Astrocyte of the cerebellum (primary cell): ENCODE measurements at places on chromosomes 1 and 21.

GRCh38 chr1:48216941-48217340 lies 5.6 kb upstream of the SLC5A9 start:
- no peak for DNase-seq

- DNase-seq = peak; percentile 92
Observed at GRCh38 chr1:218496561-218496960, 151.4 kb downstream of the TGFB2 start.

DNA sequence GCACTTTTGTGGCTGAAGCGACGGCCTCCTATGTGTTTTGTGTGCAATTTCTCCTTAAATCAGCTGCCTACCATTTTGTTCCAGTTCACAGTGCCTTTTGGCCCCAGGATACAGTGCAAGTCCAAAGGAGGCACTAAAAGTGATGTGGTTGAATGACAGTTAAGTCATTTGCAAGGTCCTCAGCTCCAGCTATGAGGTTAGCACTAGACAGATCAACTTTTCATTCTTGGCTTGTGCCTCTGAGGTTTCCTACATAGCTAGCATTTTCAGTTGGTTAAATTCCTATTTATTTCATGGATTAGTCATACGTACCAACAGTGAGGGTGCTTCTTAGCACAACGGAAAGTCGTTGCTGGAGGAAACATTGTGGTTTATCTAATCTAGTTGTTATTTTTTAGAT lies 59.3 kb upstream of the NTPCR start:
- DNase-seq = peak; percentile 94

DNA sequence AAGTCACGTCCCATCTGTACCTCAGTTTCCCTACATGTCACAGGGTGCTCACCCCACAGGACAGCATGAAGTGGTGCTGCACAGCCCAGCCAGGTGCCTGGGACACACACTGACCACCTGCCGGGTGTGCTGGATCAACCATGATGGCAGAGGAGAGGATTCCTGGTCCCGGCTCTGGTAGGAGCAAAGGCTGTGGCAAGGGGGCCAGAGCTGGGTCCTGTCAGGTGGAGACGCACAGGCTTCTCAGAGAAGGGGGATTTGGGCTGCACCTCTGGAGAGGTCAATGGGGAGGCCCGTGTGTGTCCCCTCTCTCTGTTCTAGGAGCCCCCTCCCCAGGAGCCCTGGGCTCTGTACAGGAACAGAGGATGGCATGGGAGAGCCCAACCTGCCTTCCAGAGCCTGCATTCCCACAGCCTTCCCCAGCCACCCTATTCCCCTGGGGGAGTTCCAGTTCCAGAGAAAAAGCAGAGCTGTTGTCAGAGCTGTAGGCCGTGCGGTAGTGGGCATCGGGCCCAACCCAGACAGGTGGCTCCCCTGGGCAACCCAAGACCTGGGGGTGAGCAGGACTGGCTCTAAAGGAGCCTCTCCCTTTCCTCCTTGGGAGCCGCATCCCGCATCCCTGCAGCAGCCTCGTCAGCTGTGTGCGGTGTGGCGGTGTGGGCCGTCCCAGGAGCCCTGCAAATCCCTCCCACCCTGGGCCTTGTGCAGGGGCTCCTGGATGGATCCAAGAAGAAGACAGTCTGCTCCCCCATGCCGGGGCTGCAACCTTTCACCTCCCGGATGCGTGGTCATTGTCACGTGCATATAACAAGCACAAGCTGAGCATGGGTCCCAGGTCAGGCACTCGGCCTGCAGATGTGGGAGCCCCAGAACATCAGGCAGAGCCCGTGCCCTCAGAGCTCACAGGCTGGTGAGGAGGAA lies 2.9 kb upstream of the TFF3 start:
- no peak for DNase-seq

DNA sequence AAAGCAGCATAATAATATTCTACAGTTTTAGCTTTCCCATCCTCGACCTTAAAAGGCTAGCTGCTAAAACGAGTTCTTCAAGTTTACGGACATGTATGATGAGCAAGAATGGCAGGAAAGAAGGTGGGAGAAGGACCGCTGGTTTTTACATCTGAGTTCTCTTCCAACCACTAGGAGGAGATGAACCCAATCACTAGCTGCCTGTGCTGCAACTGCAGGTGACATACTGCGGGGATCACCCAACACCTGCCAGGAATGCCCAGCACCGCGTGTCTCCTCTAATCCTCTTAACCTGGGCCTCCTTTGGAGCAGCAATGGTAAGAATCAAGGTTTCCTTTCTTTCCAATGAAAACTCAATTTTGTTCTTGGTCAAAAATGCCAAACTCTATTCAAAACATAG lies 23.5 kb downstream of the TOR3A start:
- DNase-seq = no peak

- no peak for DNase-seq
Observed at GRCh38 chr1:30900486-30900885, 8.1 kb downstream of the SDC3 start.

DNA sequence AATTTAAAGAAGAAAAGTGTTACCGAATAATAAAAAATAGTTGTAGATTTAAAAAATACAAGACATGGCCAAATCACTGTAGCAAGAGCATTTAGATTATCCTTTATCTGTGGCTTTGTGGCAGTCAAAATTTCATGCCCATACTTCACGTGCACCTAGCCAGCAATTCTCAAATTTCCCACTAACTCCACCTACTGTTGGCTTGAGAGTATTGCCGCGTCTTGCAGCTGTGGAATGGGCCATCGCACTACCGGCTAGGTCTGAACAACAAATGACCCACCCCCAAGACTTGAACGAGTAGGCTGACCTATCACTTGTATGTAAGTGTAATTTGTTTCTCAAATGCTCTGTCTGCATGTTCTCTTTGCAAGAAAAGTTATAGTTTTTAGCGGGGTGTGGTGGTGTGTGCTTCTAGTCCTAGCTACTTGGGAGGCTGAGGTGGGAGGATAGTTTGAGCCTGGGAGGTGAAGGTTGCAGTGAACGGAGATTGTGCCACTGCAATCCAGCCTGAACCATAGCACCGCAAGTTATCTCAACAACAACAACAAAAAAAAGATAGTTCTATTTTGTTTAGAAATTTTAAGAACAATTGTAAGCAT lies 4.1 kb downstream of the KRTAP13-4 start:
- peak; percentile 4 for DNase-seq

DNA sequence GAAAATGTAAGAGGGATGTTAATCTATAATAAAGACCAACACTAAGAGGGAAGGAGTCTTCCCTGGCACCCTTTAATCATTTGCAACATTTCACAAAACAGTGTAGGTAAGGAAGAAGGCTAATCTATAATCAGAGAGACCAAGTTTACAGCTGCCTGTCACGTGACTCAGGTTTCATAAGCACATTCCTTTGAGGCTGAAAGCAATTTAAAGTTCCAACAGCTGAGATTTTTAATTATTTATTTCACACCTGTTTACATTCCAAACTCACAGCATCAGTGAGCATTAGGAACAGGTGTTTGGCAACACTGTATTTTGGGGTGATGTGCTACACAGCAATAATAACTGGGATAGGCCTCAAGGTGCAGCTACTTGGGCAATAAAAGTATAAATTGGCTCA lies 75.7 kb upstream of the PGBD5 start:
- no peak for DNase-seq

GRCh38 chr1:235495551-235495950 lies 8.7 kb downstream of the B3GALNT2 start:
- no peak for DNase-seq

- DNase-seq = no peak
Observed at GRCh38 chr1:36251794-36252481, 27.7 kb downstream of the THRAP3 start.

GRCh38 chr21:35818597-35818996 lies 241.7 kb downstream of the SETD4 start:
- no peak for DNase-seq

GRCh38 chr21:42980312-42981213 lies 6.2 kb downstream of the PKNOX1 start:
- no peak for DNase-seq

- DNase-seq = no peak
Observed at GRCh38 chr1:11434501-11434900, 44.5 kb upstream of the DISP3 start.

DNA sequence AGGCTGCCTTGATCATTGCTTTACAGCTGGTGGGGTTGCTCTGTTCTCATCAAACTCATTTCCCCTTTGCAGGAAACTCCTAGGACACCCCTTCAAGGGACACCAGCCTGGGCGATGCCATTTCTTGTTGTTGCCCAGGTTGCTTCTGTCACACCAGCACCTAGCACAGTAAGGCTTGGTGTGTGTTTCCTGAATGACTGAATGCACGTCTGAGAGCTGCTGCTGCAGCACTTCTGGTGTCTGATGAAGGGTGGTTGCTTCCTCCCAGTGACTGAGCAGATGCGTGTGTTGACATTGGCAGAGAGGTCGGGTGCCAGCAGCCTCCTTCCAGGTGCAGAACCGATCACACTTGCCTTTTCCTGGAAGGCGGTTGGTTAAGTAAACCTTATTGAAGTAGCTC lies 477.4 kb downstream of the CAMTA1 start:
- no peak for DNase-seq

GRCh38 chr1:28642056-28642846 lies 616 bp downstream of the TAF12 start:
- DNase-seq = no peak

GRCh38 chr1:48079096-48079495 lies 81.9 kb upstream of the TRABD2B start:
- DNase-seq = no peak

DNA sequence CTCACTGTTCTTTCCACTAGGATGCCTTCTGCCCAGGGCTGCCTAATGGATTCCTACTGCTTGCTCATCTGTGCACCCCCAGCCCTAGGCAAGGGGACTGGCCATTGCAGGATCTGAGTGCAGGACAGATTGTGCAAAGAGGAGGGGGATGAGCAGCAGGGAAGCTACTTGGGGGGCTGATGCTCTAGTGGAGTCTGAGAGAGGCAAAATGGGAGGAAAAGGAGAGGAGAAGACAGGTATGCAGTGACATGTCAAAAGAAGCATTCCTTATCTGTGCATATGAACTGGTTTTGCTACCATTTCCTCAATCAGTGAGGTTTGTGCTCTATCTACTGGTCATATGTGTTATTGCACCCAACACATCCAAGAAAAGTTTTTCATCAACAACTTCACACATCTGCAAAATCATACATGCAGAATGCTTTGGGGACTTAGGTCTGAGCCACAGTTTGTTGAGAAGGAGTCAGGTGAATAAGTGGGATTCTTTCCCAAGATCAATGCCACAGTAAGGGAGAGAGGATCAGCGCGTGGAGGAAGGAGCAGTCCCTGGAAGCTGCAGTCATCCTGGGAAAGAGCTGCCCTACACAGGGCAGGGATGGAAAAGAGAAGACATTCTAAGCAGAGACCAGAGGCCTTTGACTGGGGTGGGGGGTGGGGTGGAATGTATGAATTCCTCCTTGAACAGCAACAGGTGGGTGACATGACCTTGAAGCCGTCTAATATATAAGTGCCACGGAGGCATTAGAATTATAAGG lies 14.4 kb downstream of the SLC5A9 start:
- peak; percentile 11 for DNase-seq

GRCh38 chr1:47405697-47406096 lies 10.4 kb upstream of the FOXE3 start:
- DNase-seq = no peak

- DNase-seq = no peak
Observed at GRCh38 chr21:35096959-35097358, 47.9 kb upstream of the RUNX1 start.

DNA sequence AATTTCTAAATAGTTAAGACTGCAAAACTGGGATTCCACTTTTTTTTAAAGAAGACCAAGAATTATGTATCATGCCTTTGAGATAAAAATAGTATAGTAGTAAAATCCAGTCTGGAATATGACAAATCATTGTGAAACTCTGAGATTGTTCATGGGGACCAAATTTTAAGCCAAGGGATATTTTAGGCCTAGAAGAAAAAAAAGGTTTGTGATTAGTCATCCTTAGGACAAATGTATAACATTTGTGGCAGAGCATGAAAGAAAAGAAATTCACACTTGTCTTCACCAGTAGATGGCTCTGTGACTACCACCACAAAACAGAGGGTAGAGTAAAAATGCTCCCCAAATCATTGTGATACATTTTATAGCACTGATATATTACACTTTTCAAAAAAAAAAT lies 226.1 kb downstream of the KCTD3 start:
- DNase-seq = peak; percentile 6

DNA sequence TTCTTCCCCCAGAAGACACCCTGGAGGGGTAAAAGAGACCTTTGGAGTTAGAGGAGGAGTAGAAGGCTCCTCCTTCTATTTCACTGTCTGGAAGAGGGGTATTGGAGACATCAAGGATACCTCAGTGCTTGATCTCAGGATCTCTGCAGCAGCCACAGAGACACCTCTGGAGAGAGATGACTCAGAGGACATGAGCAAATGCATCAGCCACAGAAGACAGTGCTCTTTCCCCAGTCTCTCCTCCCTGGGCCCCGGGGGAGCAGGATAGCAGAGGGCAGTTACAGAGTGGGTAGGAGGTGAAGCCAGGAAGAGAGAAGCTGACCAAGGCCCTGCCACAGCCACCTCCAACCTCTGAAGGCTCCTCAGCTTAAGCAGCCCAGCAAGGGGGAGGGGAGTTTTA lies 15.3 kb upstream of the TEDDM1 start:
- DNase-seq = no peak

DNA sequence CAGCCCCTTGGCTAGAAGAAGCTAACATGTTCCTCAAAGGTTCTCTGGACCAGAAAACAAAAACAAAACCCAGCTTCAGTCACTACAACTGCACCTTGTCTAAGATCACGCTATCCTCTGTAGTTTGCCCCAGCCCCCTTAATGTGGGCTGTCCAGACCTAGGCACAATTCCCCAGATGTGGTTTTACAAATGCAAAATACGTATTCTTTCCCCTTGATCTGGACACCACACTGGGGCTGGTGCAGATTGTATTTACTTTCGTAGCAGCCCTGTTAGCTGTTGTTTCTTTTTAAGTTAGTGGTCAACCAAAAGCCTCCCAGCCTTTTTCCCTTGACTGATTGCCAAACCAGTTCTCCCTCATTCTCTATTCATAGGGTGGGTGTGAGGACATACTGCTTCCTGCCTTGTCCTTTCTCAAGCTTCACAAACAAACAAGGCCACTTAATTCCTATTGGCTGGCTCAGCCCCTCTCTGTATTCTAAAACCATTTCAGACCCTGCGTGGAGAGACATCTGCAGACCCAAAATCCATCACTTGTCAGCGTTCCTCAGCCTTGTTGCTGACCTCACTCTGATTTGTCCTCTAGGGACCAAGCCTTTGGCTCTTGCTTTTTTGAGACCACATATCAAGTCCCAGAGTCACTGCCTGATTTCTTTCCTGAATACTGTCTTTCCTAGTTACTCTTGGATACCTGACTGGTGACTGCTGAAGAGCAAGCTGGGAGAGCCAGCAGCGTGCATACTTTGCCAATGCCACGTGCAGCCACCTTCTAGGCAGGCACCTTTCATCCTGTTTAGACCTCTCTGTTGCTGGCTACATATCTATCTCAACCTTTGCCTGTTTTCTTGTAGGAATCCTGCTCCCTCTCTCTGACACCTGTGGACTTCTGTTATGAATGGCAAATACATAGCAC lies 96.4 kb upstream of the RAB3GAP2 start:
- DNase-seq = no peak

- no peak for DNase-seq
Observed at GRCh38 chr1:203624341-203624712, 2.3 kb upstream of the ATP2B4 start.

- no peak for DNase-seq
Observed at GRCh38 chr1:212377644-212378043, 37.0 kb downstream of the PACC1 start.

- no peak for DNase-seq
Observed at GRCh38 chr1:176925223-176925622, 239.3 kb downstream of the ASTN1 start.

GRCh38 chr21:18384771-18385170 lies 18.8 kb downstream of the TMPRSS15 start:
- DNase-seq = peak; percentile 5

GRCh38 chr1:167503626-167504466 lies 14.5 kb downstream of the CD247 start:
- DNase-seq = no peak

- DNase-seq = no peak
Observed at GRCh38 chr21:36962098-36962780, 4.2 kb downstream of the HLCS start.
